ENCODE measurements at places on chromosomes 6 and 20.

DNA sequence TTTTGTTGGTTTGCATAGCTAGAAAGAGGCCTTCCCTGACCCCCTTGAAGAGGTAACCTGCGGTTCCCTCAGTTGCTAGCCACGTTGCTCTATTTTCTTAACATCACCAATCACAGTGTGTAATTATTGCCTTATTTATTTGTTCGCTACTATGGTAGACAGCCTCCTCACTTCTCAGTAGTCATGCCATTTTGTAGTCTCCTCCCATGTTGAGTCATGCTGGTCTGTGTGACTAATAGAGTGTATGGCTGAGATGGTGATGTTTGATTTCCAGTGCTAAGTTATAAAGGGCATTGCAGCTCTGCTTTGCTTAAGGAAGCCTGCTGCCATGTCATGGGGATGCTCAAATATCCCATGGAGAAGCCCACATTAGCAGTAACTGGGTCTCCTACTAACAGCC is 236.6 kb upstream of the CHD6 start:
- no peak for DNase-seq

DNA sequence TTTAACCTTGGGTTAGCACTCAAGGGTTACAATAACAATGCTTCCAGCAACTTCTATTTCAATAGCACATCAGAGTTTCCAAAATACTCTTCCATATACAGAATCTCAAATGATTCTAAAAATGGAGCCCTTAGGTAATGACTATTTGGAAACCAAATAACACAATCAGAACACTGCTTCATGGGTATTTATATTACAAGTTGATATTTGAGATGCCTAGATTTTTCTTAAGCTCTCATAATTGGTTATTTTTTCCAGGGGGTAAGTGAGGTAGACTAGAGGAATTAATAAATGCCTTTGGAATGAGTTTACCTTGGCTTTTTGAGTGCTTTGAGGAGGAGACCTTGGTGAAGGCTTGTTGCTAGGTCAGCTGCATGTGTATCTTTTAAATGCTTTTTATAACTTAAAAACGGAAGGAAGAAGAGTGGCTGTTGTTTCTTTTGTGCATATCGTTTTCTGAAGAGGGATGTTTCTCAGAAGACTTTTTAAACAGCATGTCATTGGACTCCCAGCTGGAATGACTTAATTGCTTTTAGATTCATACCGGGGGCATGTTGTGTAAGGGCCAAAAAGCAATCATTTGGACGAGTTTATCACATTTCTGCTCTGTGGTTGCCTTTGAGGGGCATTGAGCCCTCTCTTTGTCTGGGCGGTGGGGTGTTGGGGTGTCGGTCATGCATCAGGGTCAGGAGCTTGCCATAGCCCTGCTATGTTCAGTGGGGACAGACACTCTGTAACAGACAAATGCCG is 186.0 kb downstream of the DTNBP1 start:
- no peak for DNase-seq

DNA sequence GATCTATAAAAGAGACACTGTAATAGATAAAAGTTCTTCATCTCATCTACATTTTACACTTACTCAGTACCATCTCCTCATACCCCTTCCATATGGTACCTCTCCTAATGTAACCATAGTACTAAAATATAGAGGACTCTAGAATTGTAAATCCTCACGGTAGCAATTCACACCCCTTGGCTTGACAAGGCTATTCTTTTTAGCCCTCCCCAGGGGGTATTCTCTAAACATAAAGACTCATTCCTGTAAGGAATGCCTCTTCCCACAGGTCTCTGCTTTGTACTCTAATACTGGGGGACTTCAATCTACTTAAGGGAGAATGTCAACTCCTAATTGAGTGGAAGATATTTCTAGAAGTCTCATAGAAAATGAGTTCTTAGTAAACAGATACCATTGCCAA is 85.9 kb downstream of the VIP start:
- no peak for DNase-seq

DNA sequence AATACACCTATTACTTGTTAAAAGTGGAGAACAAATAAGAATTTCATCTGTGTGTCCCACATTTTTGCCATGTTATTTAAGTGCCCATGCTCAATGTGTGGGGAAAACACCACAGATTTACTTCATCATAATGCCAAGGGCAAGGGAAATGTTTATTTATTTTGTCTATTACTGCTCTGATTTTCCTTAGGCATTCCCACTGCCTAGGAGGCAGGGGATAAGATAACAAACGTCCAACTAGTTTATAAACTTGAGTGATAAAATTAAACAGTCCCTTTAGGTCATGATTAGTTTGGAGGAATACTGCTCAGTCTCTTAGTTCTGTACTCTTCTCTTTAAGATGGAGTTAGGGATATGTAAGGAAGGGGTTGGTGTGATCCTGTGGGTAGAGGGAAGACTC is 598.4 kb upstream of the MARCKS start:
- no peak for DNase-seq

DNA sequence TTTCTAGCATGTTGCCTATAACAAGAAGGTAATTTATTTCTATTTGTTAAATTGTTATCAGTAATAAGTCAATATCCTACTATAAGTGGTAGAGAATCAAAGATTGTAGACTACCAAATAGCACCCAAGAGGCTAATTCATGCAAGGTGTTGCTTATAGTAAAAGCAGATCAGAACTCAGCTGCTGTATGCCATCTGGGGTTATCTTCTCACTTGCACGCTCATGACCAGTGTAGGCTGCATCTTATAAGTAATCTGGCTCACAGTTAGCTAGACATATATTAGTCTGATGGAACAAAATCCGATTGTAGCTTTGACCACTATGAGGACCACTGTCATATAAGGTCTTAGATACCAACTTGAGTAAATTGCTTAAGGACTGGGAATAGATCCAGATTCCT is 17.0 kb downstream of the TOP1 start:
- DNase-seq = no peak

GRCh38 chr20:20450521-20450920 is 82.6 kb downstream of the INSM1 start:
- no peak for DNase-seq

DNA sequence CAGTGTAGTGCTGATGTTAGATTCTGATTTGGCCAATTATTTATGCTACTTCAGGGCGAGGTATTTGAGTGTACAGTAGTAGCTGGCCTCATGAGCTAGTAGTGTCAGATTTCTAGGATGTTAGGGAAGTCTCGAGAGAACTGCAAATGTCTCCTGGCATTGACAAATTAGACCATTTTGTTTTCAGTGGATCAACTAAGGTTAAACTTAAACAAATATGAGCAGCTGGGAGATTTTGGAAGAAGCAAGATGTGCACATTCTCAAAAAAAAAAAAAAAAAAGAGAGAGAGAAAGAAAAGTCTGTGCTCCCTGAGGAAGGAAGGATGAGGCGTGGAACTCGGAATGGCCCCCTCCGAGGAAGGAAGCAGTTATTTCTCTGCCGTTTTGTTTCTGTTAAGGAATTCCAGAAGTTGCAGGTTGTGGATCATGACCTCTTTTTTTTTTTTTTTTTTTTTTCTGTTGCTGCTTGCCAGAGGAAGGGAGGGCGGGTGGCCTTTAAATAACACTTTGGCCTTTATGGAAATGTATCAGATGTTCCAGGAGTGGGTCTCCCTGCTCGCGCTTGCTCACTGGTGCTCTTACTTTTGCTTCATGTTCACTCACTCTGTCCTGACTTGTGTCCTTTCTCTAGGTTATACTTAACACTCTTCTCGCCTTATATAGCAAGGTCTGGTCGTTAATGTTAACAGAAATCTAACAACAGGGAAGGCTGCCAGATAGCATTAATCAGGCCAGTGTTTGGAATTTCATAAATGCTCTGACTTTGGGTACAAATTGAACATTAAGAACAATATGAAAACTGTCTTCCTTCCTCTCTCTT is 124.4 kb downstream of the TCP11 start:
- peak; percentile 57 for DNase-seq

DNA sequence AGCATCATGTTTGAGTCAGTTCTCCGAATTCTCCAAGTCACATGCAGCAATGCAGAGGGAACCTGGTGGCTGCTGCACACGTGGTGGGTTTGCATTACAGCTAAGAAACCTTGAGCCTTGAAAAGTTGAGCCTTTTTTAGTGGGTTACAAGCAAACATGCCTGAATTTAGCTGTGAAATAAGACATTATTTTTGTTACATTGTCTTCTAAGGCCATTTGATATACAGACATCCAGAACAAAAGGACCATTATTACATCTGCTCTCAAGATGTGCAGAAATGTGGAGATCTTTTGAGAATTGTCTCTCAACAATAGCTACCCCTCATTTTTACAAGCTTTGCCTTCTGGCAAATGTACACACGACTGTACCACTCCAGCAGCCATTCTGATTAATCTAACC is 720.5 kb upstream of the SLC35B3 start:
- DNase-seq = no peak

DNA sequence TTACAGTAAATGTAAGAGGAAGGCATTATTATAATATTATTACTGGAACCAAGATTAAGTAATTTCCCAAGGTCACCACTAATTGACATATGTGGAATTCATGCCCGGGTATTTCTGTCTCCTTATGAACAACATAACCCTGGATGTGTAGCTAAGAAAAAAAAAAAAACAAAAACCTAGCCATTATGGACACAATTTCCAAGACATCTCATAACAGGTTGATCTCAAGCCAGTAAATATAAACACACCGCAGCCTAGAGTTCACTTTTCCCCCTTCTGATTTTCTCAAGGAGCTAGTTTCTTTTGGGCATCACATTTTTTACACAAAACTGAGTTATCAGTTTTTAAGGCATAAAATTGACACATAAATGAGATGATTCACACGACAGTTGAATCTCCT is 306.5 kb upstream of the RSPO3 start:
- DNase-seq = no peak

DNA sequence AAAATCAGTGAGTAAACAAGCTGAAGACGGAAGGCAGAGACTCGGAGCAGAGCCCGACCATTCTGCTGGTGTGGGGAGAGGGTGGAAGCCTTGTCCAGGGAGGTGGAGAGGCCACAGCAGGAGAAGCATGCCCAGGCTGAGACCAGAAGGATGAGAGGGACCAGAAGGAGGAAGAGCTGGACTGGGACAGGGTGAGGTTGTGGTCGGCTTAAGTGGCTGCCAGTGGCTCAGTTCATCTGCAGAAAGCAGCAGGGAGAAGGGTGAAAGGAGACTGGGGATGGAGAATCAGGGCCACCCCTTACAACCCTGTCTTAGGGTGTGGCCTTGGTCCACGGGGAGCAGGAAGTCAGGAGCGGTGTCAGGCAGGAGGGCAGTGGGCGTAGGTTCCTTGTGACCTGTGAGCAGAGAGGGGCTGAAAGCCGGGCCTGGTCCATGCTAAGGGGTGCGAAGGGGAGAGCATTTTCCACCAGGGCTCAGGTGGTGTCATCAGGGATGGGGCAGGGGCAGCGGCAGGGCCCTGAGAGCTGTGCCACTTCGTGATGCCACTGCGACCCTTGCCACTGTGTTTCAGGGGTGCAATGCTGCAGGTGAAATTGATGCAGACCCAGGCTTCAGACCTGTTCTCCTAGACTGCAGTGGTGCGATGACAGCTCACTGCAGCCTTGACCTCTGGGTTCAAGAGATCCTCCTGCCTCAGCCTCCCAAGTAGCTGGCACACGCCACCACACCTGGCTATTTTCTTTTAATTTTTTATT is 81.1 kb downstream of the TTLL2 start:
- no peak for DNase-seq

- DNase-seq = no peak
Measured at GRCh38 chr20:22475662-22476061, 108.7 kb downstream of the FOXA2 start.

DNA sequence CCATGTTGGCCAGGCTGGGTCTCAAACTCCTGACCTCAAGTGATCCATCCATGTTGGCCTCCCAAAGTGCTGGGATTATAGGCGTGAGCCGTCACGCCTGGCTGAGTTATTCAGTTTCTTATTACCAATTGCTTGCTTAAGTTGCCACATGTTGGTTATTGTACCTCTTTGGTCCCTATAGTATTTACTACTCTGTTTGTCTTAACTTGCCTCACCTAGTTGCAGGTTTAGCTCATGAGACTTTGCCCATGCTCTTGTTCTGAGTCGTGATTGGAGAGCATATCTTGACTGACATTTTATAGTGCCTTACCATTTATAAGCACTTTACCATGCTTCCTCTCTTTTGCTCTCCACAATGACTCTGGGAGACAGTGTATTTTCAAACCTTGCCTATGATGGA is 134.2 kb upstream of the HDGFL1 start:
- no peak for DNase-seq

DNA sequence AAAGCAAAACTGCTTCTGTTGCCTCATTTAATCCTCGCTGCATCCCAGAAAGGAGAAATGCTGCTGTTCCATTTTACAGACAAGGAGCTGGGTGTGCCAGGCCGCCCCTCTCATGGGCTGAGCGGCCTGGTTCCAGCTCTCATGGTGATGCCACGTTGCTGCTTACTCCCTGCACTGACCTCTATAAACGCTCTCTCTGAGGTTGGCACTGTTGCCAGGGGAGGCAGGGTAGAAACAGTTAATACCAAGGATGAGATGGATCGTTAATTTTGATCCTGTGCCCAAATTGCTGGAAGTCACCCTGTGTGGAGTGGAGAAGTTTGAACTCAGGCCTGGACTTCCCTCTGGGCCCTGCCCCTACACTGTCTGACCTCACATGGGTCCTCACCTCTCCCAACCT is 25.6 kb downstream of the SIRPA start:
- no peak for DNase-seq

GRCh38 chr6:22036275-22036674 is 260.6 kb downstream of the PRL start:
- DNase-seq = peak; percentile 70

- peak; percentile 89 for DNase-seq
Measured at GRCh38 chr20:10982692-10983091, 308.9 kb upstream of the JAG1 start.

DNA sequence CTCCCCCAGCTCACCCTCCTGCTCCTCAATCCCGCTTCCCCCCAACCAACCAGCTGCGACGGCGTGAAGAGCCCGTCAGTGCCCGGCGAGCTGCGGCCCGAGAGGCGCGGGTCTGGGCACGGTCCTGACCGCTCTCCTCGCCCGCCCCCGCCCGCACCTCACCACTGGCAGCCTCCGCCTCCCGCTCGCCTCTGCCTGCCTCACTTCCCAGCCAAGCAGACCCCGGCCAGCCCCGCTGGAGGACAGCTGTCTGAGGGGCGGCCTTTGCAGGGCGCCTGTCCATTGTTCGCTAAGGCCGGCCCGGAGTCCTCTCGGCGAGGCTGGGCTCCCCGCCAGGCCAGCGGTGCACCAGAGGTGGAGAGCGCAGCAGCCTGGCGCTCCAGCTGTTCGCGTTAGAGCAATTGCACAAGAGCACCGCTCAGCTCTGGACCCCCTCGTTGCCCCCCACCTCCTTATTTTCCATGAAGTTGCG is 1.3 kb downstream of the SOBP start:
- no peak for DNase-seq

DNA sequence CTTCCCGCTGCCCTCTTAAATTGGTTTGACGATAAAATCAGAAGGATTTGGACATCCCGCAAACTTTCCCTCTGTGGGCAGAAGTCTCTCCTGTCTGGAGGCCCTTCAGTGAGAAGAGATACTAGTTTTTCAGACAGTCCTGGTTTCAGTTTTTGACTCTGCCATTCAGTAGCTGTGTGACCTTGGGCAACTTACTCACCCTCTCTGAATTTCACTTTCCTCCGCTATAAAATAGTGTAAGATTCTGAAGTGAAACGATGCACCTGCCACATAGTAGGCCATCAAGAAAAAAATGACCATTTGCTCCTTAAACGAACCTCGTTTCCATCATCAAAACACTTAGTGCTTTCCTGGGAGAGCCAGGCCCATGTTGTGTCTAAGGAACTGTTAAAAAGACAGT is 97.2 kb downstream of the LINC00237 start:
- DNase-seq = no peak

- no peak for DNase-seq
Measured at GRCh38 chr20:34294563-34294962, 8.6 kb downstream of the AHCY start.

Measured in amniotic epithelial cell (primary cell).